ENCODE measurements at places on chromosomes 1 and 21.
A peak's percentile ranks its signal among the peaks of the same experiment; 100 is the strongest.

DNA sequence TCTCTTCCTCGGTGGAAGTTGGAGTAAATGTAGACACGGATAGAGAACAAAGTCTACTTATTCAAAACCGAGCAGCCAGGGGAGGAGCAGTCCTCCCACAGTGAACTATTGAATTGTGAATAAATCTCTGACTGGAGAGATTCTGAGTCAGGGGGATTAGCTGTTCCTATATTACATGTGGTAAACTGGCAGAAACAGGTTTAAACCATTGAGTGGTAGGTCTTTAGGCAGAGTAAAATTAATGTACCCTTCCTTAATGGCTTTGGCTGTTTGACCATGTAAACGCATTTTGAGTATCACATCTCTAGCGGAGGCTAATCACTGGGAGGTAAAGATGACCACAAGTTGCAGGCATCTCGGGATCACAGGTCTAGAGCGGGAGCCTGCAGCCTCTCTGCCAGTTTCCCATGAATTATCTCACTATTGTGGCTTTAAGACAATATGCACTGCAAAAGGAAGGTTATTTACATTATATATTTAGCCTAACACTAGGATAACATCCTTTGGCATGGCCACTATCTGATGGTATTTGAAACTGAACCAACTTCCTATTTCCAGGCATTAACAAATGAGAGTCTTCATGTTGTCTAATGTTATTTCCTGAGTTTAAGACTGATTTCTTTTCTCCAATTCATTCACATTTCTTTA, 7.9 kb upstream of the DISC1 start:
- DNase-seq: no peak

DNA sequence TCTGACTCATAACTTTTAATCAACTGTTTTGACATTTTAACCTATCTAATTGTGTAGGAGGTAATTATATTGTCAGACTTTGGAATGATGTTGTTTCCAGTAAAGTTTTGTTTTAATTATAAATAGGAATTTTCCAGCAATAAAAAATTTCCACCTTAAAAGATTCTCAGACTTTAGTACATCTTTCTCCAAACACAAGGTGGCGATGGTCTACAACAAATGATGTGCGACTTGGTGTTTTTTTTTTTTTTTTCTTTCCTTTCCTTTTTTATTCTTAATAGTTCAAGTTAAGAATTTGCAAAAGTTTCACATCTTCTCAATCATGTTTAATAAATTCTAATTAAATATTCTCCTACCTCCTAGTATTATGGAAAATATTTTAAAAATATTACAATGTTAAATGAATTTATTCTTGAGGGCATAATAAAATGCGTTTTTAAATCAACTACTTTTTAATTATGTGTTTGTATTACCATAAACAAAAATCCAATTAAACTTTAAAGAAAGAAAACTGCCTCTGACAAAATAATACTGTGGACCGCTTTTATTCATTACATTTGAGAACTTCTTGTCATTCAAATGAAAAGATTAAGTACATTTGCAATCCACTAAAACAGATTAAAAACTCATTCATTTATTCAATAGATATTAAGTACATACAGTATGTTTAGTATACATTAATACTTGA, 4.4 kb upstream of the ADAMTS1 start:
- peak; percentile 15 for DNase-seq

- no peak for DNase-seq
These were observed 6.3 kb upstream of the OSBPL9 start for GRCh38 chr1:51610637-51611036.

DNA sequence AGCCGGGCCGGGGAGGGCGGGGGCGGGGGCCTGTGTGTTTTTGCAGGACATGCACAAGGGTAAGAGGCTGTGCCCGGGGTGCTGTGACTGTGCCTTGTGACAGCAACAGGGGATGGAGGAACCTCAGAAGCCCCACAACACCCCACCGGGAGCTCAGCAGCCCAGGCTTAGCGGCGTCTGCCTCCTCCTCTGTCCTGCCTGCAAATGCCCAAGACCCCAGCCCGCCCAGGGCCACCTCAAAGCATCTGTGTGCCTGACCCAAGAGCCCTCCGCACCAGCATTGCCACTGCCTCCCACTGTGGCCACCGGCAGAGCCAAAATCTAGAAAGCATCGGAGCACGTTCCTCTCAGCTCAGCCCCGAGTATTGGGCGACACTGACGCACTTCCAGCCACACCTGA, 2.7 kb upstream of the ACTRT2 start:
- no peak for DNase-seq

DNA sequence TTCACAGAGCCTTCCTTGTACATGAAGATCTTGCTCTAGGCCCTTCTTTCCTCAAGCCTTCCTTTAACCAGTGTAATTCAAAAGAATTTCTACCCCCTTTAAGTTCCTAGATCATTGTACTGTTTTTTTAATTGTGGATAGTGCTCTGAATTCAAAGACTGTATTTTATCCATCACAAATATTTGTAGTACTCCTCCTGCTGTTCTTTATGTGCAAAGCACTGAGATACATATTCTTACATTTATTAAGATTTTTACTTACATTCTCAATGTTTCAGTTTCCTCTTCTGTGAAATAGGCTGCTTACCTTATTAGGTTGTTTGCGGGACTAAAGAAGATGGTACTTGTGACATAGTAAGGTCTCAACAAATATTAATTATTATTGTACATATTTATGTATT, 168.8 kb upstream of the PDE4B start:
- DNase-seq: no peak

- no peak for DNase-seq
These were observed 52.6 kb downstream of the PCNX2 start for GRCh38 chr1:233242827-233243483.

DNA sequence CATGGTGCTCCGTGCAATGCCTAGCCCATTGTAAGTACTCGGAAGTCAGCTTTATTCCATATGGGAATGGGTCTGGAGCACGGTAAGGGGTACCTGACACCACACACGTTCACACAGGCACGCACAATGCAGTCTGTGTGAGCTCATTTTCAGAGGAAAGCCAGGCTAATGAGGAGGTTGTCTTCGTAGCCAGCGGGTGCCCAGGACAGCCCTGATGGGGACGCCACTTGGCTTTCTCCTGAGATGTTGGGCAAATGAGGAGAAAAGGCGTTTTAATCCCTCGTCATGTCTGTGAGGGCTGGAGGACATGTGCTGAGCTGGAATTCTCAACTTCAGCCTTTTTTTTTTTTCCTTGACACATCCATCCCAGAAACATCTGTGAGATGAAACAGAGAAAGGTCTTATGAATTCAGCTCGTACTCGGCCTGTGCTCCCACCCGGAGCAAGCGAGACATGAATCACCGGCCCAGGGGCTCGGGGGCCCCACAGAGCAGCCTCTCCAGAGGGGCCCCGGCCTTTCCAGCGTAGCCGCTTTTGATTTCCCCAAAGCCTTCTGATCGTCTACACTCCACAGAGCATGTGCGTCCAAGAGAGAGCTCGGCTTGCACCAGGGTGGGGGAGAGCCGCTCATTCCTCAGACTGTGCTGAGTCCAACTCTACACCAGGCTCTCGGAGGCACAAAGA, 125.1 kb downstream of the EPHB2 start:
- no peak for DNase-seq

GRCh38 chr1:4046836-4047461, 146.9 kb upstream of the C1orf174 start:
- no peak for DNase-seq

- no peak for DNase-seq
These were observed 1.6 kb downstream of the KCNJ9 start for GRCh38 chr1:160082926-160083325.

DNA sequence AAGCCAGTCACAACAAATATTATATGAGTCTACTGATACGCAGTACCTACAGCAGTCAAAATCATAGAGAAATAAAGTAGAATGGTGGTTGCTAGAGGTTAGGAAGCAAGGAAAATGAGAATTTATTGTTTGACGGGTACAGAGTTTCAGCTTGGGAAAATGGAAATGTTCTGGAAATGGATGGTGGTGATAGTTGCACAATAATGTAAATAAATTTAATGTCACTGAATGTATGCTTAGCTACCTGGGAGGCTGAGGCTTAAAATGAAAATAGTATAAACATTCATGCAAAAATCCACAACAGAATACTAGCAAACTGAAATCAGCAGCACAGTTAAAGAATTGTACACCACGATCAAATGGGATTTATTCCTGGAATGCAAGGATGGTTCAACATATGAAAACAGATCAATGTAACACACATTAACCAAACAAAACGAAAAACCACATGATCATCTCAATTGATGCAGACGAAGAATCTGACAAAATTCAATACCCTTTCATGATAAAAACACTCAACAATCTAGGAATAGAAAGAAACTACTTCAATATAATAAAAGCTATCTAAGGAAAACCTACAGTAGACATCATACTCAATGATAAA, 10.7 kb downstream of the TUT4 start:
- DNase-seq: no peak

DNA sequence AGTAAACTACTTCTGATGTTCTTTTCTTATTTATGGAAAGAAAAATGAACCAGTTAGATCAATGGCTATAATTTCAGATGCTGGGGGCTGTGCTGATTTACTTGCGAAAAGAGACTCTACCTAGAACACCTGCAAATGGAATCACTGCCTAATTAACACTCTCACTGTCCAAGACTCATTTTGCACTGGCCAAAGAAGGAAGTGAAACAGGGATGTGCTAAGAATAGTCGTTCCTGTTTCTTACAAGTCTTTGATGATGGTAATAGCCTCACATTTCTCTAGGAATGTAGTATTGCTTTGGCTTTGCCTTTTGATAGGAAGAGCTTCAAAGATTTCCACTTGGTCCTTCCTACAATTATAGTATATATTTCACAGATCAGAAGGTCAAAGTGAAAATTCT, 12.7 kb upstream of the TSNAX start:
- DNase-seq: no peak

DNA sequence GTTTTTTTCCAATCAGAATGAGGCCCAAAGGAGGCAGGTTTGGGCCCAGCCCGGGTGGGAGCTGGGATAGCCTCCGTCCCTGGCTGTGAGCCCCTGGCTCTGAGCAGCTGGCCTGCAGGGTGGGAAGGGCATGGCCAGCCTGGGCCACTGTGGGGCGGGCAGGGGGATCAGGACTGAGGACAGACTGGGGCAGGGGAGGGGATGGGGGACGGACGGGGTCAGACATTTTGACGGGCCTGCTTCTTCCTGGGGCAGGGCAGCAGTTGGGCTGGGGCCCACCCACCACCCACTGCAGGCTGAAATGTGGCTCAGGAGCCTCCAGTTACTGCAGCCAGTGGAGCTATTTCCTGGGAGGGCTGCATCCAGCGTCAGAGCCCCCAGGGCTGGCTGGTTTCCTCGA, 2.5 kb upstream of the SLC6A9 start:
- DNase-seq: no peak

DNA sequence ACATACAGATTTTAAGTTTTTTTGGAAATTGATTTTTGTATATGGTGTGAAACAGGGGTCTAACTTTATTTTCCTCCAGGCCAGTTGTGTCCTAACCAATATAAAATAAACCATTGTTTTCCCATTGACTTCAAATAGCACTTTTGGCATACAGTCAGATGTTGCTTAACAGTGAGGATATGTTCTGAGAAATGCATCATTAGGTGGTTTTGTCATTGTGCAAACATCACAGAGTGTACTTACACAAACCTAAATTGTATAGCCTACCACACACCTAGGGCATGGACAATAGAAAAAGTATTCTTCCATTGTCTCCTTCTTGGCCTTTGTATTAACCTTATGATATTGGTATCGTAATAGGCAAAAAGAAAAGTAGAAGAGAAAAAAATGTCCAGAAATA, 37.4 kb upstream of the DISP1 start:
- DNase-seq: no peak

- DNase-seq: peak; percentile 83
These were observed at the start of gene SFN for GRCh38 chr1:26862781-26863684. SFN (plus strand) TSS chr1:26863149; CDS start chr1:26863213, 64 bp downstream.

- no peak for DNase-seq
These were observed 414.6 kb downstream of the LRRIQ3 start for GRCh38 chr1:73783352-73783751.

- DNase-seq: no peak
These were observed 57.6 kb downstream of the DESI2 start for GRCh38 chr1:244710474-244711062.

GRCh38 chr1:55420929-55421716, 206.0 kb upstream of the USP24 start:
- DNase-seq: no peak

GRCh38 chr21:17526776-17527175, 13.9 kb downstream of the CXADR start:
- DNase-seq: no peak

DNA sequence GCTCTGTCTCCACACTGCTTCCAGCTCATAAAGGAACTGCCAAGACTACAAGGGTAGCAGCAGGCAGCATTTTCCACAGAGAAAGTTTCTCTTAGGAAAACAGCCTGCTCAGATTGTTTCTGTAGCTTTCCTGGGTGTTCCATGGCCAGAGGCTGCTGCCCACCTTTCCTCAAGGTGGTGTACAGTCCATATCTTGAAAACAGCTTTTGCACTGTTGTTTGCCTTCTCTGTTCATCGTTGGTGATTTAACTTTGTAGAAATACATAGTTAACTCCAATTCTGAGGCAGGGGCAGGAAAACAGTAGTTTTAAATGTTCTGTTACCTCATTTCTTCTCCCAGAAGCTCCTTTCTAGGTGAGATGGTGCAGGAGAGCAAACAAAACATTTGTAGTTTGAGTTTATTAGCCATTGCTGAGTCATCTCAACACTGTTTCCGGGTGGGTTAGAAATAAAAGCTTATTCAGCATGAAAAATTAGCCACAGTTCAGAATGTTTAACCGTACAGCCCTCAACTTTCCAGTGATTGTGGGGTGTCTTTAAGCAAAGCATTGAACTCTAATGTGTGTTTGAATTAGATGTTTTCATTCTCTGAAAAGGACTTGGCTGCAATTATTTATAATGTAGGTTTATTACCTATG, 41.7 kb downstream of the DIP2A start:
- no peak for DNase-seq

DNA sequence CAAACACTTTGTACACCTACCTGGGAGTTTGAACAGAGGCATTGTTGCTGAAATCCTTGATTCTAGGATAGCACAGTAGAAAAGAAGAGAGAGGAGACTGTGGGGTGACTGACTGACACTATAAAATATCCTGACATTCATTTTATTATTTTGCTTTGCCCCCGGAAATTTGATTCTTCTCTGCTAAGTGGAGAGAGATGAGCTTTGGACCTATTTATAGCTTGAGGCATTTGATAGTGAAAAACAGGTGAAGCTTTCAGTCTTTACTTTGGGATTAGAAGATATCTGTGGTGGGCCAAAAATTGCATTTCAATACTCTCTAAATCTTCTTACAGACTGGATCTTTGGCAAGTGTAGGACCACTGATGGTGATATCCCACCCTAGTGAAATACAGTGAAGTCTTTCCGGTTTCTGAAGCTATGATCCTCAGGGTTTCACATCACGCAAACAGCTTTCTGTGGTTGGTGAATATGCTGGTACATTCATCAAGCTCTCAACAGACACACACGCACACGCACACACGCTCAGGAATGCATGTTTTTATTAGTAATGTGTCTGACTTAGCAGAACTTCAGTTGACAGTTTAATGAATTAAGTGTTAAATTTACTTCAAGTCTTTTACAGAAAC, at the start of gene AMPD1:
Gene AMPD1, minus strand, starts transcription at position 117 of the 629 bp plus-strand sequence. Its CDS starts 75 bp downstream, at position 42.
- DNase-seq: no peak

- no peak for DNase-seq
These were observed 180.0 kb downstream of the TTLL7 start for GRCh38 chr1:83818916-83819315.

GRCh38 chr1:220528679-220529501, 954 bp downstream of the MARK1 start:
- DNase-seq: peak; percentile 17

Measured in activated CD4-positive, alpha-beta T cell treated with anti-CD3 and anti-CD28 coated beads for 36 hours (primary cell).